ENCODE measurements at places on chromosomes 6 and 20. TPM values are rescaled to one million over a fixed set of nuclear protein-coding genes. Genes with fewer than 3 reads are reported as not detected.

The GABRR2 gene
- total RNA-seq = 0.63 TPM

DNA sequence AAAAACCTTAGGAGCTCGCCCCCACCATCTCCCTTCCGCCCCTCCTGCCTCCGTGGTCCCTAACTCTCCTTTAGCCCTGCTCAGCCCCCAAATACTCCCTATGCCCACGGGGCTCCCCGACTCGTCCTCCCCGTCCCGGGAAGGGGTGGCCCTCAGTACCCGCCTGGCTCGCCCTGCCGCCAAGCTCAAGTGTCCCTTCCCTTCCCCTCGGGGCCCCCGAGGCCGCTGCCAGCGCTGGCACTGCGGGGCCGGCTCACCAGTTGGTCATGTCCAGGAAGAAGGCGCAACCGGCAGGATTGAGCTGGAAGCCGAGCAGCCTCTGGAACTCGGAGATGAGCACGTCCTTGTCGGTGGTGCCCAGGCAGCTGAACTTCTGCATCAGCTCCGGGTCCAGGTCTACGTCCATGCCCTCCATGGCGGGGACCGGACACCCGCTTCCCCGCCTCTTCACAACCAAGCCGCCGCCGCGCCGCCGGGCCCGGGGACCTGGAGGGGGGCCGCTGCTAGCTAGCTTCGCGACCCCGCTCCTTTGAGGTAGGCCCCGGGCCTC, 303 bp downstream of the ILRUN start:
- no peak for DNase-seq

The CALHM4 gene
- not detected for total RNA-seq

- peak; percentile 61 for DNase-seq
Measured at GRCh38 chr20:53890443-53891305, 179.7 kb downstream of the BCAS1 start.

DNA sequence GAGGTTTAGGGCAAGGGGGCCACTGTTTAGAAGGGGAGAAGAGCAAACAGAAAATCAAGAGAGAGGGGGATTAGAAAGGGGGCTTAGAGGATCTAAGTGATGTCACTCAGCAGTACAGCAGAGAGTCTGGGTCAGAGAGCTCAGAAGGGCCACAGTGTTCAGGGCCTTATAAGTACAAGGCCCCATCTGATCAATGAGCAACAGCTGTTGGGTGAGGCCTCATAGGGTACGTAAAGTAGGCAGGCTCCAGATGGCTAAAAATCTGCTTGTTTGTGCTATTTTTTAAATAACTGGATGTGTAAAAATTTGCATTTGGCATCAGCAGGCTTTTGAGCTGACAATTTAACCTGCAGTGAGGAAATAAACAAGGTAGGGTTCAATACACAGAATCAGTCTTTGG, 149.8 kb downstream of the SH3BGRL2 start:
- DNase-seq = no peak

The TMEM63B gene
- total RNA-seq = 79.6 TPM

DNA sequence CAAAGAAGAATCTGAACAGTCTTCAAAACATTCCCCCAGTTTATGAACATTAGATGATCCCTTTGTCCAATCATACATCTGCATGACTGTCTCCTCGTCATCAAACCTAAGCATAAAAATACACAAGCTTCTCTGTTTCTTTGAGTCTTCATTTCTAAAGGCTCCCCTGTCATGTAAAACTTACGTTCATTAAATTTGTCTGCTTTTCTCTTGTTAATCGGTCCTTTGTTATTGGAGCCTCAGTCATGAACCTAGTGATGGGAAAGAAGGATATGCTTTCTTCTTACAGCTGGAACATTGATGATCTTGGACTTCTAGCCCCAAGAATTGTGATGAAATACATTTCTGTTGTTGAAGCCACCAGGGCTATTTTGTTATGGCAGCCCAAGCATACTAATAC, 18.0 kb upstream of the RIPOR2 start:
- DNase-seq = no peak

DNA sequence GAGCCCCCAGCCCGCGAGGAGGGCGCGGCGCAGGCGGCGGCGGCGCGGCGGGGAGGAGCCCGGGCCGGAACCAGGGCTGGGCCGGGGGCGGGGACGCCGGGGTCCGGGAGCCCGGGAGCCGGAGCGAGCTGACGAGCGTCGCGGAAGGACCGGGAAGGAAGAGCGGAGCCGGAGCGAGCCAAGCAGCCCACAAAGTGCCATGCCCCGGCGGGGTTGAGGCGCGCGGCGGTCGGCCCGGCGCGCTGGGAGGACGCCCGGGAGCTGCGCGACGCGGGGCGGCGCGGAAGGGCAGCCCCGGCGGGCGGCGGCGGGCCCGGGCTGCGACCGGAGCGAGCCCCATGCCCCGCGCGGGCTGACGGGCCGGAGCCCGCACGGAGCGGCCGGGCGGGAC, 289 bp downstream of the FOXP4 start:
- DNase-seq = no peak

The OGFR gene
- 63.1 TPM for total RNA-seq

- DNase-seq = no peak
Measured at GRCh38 chr6:44933108-44933507, 395.0 kb upstream of the RUNX2 start.

DNA sequence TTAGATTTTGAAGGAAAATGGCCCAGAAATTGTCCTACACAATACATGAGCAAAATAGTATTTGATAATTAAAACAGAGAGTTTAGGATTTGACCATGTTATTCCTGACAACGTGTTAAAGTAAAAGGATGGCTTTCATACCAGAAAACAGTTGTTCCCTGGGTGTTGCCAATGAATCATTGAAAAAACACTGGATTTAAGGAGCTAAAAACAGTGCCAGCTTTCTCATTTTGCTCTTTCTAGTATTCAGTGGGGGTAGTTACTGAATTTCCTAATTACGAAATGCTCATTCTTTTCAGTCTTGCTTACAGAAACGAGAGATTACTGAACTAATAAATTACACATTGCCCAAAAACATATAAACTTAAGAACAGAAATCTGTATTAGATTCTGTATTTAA, 26.6 kb upstream of the SNAP91 start:
- DNase-seq = no peak

DNA sequence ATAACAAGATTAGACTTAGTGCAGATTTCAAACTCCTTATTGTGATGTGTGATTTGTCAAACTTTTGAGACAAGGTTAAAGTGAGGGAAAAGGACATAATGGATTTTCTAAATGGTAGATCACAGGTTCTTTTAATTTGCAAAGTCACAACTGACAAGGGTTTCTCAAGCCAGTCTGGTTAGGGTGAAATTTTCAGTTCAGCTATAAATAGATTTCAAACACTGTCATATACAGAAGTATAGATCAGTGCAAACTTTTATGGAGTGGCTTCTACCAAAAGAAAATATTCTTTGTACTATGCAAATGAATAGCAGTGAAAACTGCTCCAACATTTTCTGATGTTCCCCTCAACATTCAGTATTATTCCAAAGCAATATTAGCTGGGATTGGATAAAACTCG, 337.1 kb upstream of the MAN1A1 start:
- no peak for DNase-seq

The RIN2 gene
- 73.1 TPM for total RNA-seq

The AVP gene
- total RNA-seq = not detected

GRCh38 chr6:37319856-37320480, 33.8 kb upstream of the RNF8 start:
- no peak for DNase-seq

GRCh38 chr20:4084096-4084495, 68.7 kb upstream of the RNF24 start:
- no peak for DNase-seq

The PLA2G7 gene
- 2.2 TPM for total RNA-seq

The PSORS1C1 gene
- 2.4 TPM for total RNA-seq

GRCh38 chr6:56916849-56917551, 37.9 kb upstream of the BEND6 start:
- no peak for DNase-seq

DNA sequence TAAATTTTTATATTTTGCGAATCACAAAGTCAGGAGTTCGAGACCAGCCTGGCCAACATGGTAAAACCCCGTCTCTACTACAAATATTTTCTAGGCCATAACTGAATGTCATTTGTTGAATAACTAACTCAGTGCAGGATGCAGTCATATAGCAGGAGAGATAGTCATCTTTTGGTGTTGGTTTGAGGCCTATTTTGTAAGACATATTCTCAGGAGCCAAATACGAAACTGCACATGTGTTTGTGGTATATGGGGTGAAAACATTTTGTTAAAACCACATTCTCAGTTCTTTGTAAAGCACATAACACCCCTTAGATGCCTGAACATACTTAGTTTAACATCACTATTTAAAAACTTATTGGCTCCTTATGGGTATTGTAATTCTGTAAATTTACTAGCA, 4.7 kb upstream of the ENPP5 start:
- no peak for DNase-seq

DNA sequence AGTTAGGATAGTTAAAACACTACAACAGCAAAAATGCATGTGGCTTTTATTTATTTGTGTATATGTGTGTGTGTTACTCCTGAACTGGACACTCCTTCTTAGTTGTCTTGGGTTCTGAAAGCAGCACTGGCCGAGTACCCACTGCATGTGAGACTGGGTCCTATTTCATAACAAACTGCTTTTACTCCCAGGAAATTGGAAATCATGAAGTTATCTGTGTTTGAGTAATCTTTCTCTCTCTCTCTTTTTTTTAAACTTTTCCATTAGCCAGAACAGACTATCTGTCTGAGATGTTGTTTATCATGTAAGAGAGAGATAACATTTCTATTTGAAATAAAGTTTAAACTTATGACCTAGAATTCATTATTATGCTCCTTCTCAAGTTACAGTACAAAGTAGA, 110.4 kb downstream of the LIN28B start:
- DNase-seq = no peak

GRCh38 chr20:10591946-10592521, 81.8 kb downstream of the JAG1 start:
- no peak for DNase-seq

- DNase-seq = no peak
Measured at GRCh38 chr6:27592481-27593199, 119.7 kb upstream of the ZNF184 start.

The MCCD1 gene
- not detected for total RNA-seq

The SLC22A3 gene
- total RNA-seq = 1.6 TPM

The RBPJL gene
- total RNA-seq = not detected

The ANKRD66 gene
- not detected for total RNA-seq

- no peak for DNase-seq
Measured at GRCh38 chr6:157047951-157048350, 270.8 kb downstream of the ARID1B start.

- DNase-seq = no peak
Measured at GRCh38 chr6:67544851-67545452, 1090.1 kb upstream of the ADGRB3 start.

DNA sequence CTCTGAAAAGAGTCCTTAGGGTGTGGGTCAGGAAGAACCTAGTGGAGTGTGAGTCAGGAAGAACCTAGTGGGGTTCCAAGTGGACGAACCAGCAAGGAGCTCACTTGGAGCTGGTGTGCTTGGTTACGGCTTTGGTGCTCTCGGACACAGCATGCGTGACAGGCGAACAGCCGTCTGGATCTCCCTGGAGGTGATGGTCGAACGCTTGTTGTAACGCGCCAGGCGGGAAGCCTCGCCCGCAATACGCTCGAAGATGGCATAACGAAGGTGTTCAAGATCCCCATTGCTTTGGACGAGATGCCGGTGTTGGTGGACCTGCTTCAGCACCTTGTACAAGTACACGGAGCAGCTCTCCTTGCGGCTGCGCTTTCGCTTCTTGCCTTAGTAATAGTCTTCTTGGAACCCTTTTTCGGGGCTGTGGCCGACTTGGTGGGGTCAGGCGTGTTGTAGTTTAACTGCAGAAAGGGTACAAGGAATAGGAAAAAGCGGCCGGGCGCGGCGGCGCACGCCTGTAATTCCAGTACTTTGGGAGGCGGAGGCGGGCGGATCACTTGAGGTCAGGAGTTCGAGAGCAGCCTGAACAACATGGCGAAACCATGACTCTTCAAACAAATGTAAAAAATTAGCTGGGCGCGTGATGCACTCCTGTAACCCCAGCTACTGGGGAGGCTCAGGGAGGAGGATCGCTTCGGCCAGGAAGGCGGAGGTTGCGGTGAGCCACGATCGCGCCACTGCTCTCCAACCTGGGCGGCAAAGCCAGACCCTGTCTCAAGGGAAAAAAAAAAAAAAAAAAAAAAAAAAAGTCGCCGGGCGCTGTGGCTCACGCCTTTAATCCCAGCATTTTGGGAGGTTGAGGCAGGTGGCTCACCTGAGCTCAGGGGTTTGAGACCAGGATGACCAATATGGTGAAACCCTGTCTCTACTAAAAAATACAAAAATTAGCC, 48.0 kb downstream of the OR2B2 start:
- peak; percentile 33 for DNase-seq

DNA sequence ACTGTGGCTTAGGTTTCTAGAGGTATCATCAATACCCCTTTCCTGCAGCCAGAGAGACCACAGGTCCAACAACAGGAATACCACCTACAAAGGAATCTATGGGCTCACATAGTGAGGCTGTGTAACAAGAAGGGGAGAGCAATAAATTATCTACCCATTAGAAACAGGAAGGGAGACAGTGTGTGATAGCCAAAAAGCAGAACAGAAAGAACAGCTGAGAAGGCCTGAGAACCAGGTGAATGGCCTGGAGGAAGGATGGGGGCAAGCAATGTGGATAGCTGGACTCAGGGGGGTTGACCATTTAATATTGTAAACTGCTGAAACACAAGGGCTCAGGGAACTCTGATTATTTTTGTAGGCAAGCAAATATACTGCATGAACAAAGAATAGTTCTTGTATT, 628.2 kb downstream of the COL12A1 start:
- DNase-seq = no peak

DNA sequence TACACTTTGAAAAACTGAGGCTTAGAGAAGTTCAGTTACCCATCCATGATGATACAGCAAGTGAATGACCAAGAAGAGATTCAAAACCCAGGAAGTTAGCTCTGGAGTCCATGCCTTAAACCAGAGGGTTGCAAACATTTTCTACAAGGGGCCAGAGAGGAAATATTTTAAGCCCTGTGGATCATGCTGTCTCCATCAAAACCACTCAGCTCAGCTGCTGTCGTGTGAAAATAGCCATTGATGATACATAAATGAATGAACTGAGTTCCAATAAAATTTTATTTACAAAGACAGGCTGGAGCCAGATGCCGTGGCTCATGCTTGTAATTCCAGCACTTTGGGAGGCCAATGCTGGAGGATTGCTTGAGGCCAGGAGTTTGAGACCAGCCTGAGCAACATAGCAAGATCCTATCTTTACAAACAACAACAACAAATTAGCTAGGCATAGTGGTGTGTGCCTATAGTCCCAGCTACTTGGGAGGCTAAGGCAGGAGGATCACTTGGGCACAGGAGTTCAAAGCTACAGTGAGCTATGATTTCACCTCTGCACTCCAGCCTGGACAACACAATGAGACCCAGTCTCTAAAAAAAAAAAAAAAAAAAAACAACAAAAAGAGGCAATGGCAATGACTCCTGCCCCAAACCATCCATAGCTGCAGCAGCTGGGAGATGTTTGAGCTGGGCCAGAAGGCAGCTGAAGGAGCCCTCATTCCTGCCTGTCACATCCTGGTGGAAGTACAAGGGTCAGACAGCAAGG, 44.1 kb upstream of the RIN2 start:
- DNase-seq = no peak

DNA sequence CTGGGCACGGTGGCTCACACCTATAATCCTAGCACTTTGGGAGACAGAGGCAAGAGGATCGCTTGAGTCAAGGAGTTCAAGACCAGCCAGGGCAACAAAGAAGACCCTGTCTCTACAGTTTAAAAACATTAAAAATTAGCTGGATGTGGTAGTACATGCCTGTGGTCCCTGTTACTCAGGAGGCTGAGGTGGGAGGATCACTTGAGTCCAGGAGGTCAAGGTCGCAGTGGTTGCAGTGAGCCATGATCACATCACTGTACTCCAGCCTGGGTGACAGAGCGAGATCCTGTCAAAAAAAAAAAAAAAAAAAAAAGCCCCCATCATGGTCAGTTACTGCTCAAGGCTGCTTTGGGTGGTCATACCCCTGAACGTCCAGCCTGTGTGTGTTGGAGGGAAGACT, 55.8 kb downstream of the ARHGAP40 start:
- no peak for DNase-seq

The OPN5 gene
- total RNA-seq = not detected
